ENCODE measurements at places on chromosomes 12 and 14.

DNA sequence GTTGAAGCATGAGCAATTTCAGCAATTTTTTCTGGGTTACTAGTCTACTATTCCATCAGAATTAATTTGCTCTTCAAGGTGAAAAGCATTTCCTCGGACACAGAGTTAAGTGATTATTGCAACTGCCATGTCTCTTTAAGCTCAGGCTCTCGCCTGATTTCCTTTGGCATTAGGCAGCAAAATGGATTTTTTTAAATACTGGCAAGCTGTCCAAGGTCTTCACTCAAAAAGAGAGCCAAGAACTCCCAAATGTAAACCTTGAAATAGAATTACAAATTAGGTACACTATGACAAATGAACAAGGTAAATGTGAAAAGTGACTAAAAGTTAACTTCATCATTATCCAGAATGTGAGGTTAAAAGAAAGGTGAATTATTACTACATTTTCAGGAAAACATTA, 111.9 kb downstream of the GARIN6 start:
- H3K36me3 ChIP-seq, result no peaks in the 10 kb centered on the region
- H3K4me1 ChIP-seq, result no peaks in the 10 kb centered on the region
- no peak overlapping the region for H3K27ac ChIP-seq
- H3K4me3 ChIP-seq, result no peak overlapping the region
- no peak for DNase-seq

DNA sequence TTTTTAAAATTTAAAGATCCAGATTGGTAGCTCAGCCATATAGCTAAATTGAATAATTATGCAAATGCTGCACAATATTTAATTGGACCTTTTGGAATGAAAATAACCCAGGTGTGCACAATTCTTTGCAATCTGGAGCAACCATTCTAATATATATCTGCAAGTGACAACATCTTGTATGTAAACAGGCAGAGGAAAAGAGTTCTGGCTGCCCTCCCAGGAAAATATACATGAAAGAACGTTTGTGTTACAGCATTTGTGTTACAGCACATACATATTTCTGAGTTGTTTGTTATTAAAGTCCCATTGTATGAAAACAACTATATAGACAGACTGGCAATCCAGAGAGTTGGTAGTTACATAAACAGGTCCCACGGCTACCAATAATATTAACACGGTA, 377.5 kb downstream of the DIO2 start:
- no peak overlapping the region for H3K27ac ChIP-seq
- no peak for DNase-seq
- H3K27me3 ChIP-seq, result no peaks in the 10 kb centered on the region
- no peaks in the 10 kb centered on the region for H3K36me3 ChIP-seq

GRCh38 chr12:48192861-48193260, 9.4 kb downstream of the CCDC184 start:
- H3K36me3 ChIP-seq, result no peaks in the 10 kb centered on the region
- H3K27ac ChIP-seq, result no peak overlapping the region
- DNase-seq, result no peak

DNA sequence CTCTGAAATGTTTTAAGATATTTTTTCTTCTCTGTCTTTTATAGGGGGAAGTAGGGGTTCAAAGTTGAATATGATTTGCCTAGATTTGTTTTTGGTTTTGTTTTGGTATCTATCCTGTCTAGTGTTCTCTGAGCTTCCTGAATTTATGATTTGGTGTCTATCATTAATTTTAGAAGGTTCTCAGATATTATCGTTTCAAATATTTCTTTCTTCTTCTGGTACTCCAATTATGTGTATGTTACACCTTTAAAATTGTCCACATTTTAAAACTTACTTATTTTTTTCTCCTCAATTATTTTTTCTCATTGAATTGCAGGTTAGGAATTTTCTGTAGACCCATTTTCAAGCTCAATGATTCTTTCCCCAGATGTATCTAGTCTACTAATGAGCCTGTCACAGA, 13.8 kb upstream of the DCN start:
- no peaks in the 10 kb centered on the region for H3K4me1 ChIP-seq
- H3K27me3 ChIP-seq, result peaks cover 3% of the 10 kb centered on the region
- no peak for DNase-seq
- no peak overlapping the region for H3K27ac ChIP-seq

DNA sequence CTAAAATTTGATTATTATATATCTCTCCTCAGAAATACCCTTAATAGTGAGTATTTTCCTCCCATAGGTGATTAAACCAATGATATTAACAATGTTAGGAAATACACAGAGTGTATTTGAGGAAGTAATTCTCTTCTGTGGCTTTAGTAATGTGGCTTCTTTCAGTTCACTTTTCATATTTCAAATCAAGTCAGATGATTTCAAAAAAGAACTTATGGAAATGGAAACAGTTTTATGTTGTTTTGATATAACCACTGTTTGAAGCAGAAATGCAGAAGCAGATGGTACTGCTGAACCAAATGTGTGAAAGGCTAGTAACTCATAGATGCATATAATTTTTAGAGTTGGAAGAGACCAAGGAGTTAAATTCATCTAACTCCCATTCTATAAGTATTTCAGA, 1.9 kb upstream of the GPR33 start:
- no peaks in the 10 kb centered on the region for H3K36me3 ChIP-seq
- H3K27me3 ChIP-seq, result peaks cover 4% of the 10 kb centered on the region
- H3K27ac ChIP-seq, result no peak overlapping the region
- H3K4me3 ChIP-seq, result no peak overlapping the region
- no peaks in the 10 kb centered on the region for H3K4me1 ChIP-seq

DNA sequence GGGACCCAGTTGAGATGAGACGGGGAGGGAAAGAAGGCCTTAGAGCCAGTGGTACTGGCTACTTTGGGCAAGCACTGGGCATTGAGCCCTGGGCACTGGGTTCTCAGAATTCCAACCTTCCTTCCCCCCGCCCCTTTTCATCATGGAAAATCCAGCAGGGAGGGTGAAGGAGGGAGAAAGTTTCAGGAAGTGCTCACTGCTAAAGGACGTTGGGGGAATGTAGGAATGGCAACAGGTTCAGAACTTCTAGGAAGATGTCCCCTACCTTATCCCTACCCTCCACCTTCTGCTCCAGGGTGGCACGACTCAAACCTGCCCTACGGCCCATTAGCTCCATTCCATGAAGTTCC, 4.2 kb upstream of the TNS2 start:
- peak overlapping the region; percentile 67 for H3K27ac ChIP-seq
- no peaks in the 10 kb centered on the region for H3K27me3 ChIP-seq
- no peak for DNase-seq
- peak overlapping the region; percentile 92 for H3K4me3 ChIP-seq
- peaks cover 24% of the 10 kb centered on the region for H3K4me1 ChIP-seq
- H3K36me3 ChIP-seq, result no peaks in the 10 kb centered on the region

DNA sequence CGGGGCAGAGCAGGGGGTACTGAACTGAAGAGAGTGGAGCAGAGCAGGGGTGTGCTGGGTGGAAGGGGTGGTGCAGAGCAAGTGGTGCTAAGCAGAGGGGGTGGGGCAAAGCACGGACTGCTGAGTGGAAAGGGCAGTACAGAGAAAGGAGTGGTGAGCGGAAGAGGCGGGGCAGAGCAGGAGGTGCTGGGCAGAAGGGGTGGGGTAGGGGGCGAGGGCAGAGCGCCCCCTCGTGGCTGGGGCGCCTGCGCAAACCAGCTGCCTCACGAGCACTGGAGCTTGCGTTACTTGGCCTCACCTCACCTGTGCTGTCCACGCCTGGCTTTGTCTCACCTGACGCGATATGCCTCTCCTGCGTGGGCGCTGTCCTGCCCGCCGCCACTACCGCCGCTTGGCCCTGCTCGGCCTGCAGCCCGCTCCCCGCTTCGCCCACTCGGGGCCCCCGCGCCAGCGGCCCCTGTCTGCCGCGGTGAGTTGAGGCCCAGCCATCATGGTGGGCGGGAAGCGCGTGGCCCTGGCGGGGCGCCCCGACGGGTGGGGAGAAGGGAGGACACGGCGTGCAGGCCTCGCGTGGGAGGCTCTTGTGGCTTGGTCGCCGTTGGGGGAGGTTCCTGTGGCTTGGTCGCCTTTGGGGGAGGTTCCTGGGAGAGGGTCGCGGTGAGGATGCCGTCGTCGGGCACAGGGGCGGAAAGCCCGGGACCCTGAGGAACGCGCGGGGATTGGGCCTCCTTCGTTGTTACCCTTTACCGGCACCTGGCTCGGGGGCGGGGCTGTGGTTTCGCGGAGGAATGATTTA, at the start of gene COX8C:
Gene COX8C, plus strand, starts transcription at position 257 of the 796 bp plus-strand sequence. Its CDS starts 87 bp downstream, at position 344.
- H3K27ac ChIP-seq, result no peak within 1 kb of the TSS

DNA sequence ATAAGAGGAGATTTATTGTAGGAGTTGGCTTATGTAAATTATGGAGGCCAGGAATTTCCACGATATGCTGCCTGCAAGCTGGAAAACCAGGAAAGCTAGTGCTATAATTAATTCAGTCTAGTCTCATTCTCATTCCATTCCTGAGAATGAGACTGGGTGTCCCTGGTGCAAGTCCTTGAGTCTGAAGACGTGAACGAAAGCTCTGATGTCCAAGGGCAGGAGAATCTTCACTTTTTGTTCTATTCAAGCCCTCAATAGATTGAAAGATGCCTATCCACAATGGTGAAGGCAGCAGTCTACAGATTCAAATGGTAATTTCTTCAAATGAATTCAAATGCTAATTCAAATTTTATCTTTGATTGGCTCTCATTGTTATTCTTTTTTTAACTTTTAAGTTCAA, 851.1 kb upstream of the MGAT4C start:
- DNase-seq, result no peak
- no peaks in the 10 kb centered on the region for H3K27me3 ChIP-seq
- H3K4me3 ChIP-seq, result no peak overlapping the region
- H3K36me3 ChIP-seq, result no peaks in the 10 kb centered on the region
- no peaks in the 10 kb centered on the region for H3K4me1 ChIP-seq

- no peak overlapping the region for H3K4me3 ChIP-seq
- H3K27me3 ChIP-seq, result peaks cover 2% of the 10 kb centered on the region
These were observed 120.9 kb upstream of the GSC start for GRCh38 chr14:94890785-94891184.

DNA sequence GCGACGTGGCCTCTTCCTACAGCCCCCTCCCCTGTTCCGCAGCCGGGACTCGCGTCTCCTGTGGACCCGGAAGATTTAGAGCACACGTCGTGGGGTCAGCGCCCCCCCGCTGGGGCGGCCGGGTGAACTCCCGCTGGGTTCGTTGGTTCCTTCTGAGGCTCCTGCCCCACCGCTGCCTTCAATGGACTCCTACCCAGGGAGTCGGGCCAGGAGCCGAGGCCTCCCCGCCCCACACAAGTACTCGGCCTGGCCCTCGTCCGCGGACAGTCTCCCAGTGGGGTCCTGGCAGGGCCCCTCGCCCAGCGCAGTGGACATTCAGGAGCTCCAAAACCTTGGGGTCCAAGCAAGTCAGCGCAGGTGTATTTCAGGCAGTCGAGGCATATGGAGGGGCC, 1.2 kb downstream of the MMP17 start:
- H3K36me3 ChIP-seq, result no peaks in the 10 kb centered on the region
- peaks cover 24% of the 10 kb centered on the region for H3K27me3 ChIP-seq
- no peak for DNase-seq
- H3K4me1 ChIP-seq, result peaks cover 22% of the 10 kb centered on the region
- H3K4me3 ChIP-seq, result peak overlapping the region; percentile 84

GRCh38 chr14:89214221-89214965, 202.6 kb downstream of the FOXN3 start:
- peaks cover 28% of the 10 kb centered on the region for H3K36me3 ChIP-seq
- H3K4me1 ChIP-seq, result peaks cover 23% of the 10 kb centered on the region
- no peak overlapping the region for H3K27ac ChIP-seq
- H3K27me3 ChIP-seq, result no peaks in the 10 kb centered on the region
- H3K4me3 ChIP-seq, result no peak overlapping the region

GRCh38 chr14:22266683-22267082, 322.3 kb downstream of the DAD1 start:
- peaks cover 7% of the 10 kb centered on the region for H3K4me1 ChIP-seq
- no peak overlapping the region for H3K4me3 ChIP-seq
- H3K27me3 ChIP-seq, result no peaks in the 10 kb centered on the region
- H3K27ac ChIP-seq, result no peak overlapping the region
- no peak for DNase-seq

DNA sequence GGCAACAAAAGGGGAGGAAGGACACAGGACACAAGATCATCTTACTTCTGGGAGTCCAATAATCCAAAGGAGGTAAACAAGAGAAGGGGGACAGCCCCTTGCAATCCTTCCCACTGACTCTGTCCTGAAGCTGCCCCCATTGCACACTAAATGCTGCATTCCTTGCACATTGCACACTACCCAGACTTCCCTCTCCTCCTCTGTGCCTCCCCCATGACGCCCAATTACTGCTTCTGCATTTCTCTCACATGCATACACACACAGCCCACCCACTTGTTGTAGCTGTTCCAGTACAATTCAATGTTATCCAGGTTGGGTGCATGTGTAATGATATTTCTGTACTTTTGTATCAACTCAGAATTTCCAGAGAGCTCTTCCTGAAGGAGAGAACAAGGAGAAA, 5.5 kb downstream of the NDRG2 start:
- H3K27me3 ChIP-seq, result peaks cover 11% of the 10 kb centered on the region
- H3K4me3 ChIP-seq, result no peak overlapping the region
- no peak for DNase-seq

- no peaks in the 10 kb centered on the region for H3K27me3 ChIP-seq
- peak overlapping the region; percentile 78 for H3K27ac ChIP-seq
- H3K4me3 ChIP-seq, result peak overlapping the region; percentile 94
- no peak for DNase-seq
These were observed 749 bp downstream of the GALNT6 start for GRCh38 chr12:51390457-51390856.

DNA sequence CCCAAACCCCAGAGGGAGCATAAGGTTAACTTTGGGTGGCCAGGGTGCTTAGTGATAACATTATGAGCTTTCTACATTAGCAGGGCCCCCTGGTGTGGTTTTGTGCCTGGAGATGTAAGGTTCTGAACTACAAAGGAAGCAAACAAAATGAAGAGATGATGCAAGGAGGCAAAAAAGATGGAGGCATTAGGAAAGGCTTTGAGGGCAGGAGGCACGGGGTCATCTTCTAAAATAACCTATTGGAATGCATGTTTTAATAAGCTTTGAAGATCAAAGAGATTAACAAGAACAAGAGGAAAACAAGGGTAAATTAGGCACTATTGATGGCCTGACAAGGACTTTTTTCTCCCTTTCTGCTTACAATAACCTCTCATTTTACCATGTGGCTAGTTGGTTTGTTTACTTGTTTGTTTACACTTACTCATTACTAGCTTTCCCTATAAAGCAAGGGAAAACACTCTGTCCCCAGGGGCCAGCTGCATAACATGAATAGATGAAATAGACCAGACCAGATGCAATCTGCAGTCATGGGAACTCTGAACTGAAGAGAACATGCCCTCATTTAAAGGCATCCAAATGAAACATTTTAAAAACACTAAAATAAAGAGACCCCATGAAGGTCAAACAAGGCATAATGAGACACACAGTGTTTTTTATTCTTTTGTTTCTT, 390.3 kb downstream of the DIO2 start:
- H3K27me3 ChIP-seq, result no peaks in the 10 kb centered on the region
- H3K4me3 ChIP-seq, result no peak overlapping the region
- DNase-seq, result no peak
- H3K27ac ChIP-seq, result no peak overlapping the region
- H3K36me3 ChIP-seq, result no peaks in the 10 kb centered on the region
- H3K4me1 ChIP-seq, result no peaks in the 10 kb centered on the region
